Stimulated activated naive CD4-positive, alpha-beta T cell (primary cell): ENCODE measurements at places on chromosomes 7 and 10.

DNA sequence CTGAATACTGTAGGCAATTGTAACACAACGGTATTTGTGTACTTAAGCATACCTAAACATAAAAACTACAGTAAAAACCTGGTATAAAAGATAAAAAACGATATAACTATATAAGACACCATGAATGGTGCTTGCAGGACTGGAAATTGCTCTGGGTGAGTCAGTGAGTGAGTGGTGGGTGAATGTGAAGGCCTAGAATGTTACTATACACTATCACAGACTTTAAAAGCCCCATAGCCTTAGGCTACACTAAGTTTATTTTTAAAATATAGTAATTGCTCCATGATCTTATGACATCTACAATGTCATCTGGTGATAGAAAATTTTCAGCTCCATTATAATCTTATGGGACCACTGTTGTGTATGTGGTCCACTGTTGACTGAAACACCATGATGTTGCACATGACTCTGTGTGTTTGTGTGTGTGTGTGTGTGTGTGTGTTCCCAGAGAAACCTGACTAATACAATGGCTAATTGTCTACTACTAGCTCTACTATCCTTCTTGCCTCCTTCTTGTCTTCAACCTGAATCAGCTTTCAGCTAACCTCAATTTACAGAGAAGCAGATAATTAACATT is 27.6 kb upstream of the PRPF18 start:
- no peak for DNase-seq

- DNase-seq: no peak
These were observed 1.3 kb downstream of the CUL1 start for GRCh38 chr7:148699782-148700629.

DNA sequence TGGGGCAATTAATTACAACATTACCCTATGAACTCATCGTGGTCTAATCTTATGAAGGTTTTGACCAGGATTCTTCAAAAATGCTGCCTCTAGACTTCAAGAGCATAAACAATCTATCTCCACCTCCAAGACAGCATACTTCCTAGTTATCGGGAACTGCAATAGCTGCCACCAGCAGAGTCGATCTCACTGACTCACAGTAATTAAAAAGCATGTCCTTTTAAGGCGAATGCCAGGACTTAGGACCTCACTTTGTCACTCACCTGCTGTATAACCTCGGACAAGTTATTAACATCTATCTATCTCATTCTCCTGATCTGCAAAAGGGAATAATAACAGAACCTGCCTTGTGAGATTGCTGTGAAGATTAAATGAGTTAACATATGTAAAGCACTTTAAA is 666.0 kb upstream of the COBL start:
- DNase-seq: no peak

GRCh38 chr7:25117226-25118047 is 7.6 kb downstream of the CYCS start:
- no peak for DNase-seq

DNA sequence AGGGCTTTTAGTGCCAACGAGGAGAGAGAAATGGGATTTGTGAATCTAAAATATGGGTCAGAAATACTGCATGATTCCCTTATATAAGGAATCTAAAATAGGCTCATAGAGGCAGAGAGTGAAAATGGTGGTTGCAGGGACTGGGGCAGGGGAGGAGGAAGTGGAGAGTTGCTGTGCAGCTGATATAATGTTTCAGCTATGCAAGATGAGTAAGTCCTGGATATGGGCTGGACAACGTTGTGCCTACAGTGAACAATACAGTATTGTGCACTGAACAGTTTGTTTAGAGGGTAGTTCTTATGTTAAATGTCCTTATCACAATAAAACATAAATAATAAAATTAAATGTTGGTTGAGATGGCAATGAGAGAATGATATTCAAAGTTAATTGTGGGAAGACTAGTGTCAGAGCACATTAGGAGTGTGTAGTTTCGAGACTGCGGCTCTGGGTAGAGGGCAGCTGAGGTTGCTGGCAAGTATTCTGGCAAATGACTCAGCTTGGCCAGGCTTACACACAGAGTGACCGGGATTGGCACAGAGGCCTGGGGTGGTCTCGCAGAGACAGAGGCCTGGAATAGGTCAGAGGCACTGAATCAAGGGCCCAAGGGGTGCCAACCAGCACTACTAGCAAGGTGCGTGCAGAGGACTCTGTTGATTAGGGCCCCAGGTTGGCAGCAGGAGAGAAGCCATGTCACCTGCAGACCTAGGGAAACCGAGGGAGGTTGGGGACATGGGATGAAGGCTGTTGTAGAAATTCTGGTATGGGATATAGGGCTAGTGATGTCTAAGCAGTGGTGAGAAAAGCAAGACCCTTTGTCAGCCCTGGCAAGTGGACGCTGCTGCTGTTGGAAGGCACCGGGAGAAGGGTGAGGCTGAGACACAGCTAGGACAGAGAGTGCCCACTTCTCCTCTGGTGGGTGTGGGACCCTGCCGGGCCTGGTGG is 2.8 kb upstream of the DEPP1 start:
- DNase-seq: no peak

DNA sequence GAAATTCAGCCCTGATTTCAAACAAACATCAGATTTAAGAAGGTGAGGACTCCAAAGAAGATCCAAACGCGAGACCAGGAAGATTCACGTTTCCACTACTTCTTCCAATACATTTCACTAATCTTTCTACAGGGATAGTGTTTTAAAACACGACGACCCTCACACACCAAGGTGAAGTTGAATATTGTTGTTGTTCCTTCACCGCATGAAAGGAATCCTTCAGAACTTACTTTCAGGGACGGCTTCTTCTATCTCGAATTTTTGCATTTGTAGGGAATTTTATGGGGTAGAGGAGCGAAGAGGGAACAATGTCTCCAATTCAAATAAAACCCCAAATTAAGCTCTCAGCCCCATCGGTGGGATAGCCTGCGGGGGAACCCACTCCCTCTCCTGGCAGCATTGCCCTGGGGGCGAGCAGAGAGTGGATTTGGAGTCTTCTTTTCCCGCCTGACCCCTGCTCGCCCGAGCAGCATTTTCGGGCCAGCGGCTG is 1.5 kb upstream of the GATA3 start:
- DNase-seq: no peak

DNA sequence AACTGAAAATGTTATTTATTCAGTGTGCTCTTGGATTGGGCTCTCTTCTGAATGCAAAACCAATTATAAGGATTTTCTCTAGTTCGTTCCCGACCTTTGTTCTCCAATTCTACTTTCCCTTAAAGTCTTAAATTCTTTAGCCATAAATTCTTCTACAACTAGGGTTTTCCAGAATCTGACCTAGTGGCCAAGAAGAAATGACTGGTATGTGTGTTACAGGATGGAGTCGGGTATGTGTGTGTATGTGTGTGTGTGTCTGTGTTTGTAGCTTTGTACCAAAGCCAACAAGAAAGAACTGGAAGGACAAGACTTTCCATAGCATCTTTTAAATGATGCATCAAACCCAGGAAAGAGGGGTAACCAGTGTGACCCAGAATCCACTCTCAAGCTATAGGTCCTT is 25.8 kb upstream of the LEP start:
- no peak for DNase-seq

DNA sequence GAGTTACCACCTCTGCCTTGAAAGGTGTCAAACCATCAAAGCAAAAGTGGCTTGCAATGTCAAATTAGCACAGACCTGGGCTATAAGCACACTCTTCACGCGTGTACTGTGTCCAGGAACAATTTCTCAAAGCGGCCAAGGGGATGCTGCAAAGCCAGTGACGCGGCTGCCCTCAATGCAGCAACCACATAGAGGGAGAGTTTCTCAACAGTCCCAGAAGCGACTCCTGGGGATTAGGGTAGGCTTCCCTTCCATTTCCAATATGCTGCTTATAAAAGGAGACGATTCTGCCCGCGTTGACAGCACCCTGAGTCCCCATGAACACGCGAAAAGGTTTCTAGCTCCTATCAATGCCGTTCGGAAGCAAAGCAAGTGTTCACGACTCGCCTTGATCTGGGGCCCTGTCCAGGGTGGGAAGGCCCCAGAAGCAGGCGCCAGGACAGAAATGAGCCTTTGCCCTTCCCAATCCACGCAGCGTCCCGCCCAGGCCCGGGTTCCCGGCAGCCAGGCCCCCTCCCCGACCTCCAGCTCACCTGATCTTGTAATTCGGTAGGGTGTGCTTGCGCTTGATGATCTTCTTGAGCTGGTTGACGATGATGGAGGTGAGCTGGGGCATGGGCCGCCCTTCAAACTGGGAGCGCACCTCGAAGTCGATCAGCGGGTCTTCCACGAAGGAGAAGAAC is 1.3 kb downstream of the PDZD8 start:
- peak; percentile 26 for DNase-seq

DNA sequence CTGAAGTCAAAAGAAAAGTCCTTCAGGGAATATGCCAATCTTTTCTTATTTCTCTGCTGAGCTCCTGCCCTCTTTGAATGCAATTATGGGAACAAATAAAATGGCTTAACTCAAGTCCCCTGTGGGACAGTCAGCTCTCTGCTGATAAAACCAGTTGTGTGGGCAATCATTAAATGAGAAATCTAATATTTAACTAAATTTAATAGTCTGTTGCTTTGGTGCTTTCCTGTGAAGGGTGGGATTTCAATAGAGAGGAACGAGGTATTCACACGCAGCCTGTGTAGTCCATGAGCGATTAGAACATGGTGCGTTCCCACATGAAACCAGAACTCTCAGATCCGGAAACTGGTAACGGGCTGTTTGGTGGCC is 138.4 kb downstream of the PAXIP1 start:
- no peak for DNase-seq

GRCh38 chr10:119498889-119499676 is 43.4 kb downstream of the RGS10 start:
- DNase-seq: peak; percentile 29

DNA sequence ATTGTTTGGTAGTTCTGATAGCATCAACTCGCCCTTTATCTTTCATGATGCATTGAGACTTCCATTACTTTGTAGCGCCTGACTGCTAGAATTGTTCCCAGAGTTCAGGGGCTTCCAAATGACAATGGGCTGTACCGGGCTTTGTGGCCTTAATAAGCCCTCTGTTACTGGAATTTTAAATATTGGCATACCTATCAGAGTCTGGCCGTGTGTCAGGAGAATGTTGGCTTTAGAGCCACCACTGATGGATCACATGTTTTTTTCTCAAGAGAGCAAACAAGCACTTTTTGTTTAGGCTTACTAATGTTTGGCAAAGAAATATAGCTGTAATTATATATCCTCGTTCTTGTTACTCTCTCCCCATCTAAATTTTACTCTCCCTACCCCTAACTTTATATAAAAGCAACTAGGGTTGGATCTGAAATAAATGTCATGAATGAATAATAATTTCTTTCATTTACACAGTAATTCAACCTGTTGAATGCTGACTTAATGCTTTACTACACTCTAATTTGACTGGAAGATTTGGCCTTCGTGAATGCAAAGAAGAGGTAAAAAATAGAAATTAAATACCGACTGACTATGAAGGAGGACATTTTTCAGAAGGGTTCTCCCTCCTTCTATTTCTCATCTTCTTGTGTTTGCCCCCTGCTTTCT is 396.7 kb downstream of the AUTS2 start:
- DNase-seq: no peak

- no peak for DNase-seq
These were observed 175.4 kb downstream of the SNX10 start for GRCh38 chr7:26467104-26467503.
